Amygdala (tissue), 56 donors: ENCODE measurements at places on chromosomes 2 and 18.

GRCh38 chr2:20208476-20208859, 16.5 kb downstream of the SDC1 start:
- no peak for DNase-seq

DNA sequence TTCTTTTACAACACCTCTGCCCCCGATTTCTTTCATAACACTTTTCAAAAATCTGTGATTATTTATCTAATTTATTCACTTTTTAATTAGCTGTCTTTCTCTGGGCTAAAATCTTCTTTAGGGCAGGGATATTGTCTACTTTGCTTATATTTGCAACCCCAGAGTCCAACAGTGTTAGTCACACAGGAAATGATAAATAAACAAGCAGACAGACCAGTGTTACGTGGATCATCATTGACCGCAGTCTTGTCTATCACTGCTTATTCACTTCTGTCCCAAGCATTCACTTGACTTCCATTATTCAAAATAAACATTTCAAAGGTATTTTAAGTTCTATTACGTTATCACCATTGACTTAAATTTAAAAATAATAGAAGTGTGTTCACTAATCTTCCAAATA, 237.6 kb upstream of the UBE2E3 start:
- no peak for DNase-seq

DNA sequence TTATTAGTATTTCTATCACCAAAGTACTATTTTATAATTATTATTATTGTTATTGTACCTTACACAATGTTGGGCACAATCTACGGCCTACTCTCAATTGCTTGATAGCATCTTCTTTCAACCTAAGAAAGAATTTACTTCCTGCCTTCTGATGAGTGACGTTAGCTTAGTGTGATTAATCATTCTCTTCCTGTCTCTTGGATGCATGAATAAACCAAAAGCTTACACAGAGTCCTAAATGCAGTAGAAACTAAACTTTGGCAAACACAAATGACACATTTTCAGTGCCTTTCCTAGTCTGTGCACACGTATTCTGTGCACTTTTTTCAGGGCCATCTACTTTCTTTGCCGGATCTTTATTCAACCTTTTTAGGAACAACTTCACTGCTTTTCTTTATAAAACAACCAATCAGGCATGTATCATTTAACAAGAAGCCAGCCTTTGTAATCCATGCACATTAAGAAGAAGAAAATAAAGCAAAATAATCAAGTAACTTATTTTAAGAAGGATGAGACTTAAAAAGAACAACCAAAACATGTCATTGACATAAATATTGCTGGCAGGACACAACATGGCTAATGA, 19.1 kb downstream of the TRAK2 start:
- no peak for DNase-seq

- DNase-seq = no peak
Measured at GRCh38 chr2:46306330-46306751, 9.1 kb downstream of the EPAS1 start.

DNA sequence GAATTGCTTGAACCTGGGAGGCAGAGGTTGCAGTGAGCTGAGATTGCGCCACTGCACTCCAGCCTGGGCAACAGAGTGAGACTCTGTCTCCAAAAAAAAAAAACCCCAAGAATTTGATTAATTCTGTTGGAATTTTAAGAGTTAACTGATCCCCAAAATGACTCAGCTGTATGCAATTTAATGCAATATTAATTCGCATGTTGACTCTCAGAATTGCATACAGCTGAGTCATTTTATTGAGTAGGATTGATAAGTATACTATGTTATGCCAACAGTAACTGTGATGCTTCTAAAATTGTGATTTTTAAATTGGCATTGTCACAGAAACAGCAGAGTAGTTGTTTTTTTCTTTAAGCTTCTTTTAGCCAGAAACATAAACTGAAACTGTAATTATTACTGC, 19.6 kb downstream of the MSH2 start:
- DNase-seq = no peak

GRCh38 chr2:63287956-63288355, 237.3 kb downstream of the OTX1 start:
- DNase-seq = no peak

DNA sequence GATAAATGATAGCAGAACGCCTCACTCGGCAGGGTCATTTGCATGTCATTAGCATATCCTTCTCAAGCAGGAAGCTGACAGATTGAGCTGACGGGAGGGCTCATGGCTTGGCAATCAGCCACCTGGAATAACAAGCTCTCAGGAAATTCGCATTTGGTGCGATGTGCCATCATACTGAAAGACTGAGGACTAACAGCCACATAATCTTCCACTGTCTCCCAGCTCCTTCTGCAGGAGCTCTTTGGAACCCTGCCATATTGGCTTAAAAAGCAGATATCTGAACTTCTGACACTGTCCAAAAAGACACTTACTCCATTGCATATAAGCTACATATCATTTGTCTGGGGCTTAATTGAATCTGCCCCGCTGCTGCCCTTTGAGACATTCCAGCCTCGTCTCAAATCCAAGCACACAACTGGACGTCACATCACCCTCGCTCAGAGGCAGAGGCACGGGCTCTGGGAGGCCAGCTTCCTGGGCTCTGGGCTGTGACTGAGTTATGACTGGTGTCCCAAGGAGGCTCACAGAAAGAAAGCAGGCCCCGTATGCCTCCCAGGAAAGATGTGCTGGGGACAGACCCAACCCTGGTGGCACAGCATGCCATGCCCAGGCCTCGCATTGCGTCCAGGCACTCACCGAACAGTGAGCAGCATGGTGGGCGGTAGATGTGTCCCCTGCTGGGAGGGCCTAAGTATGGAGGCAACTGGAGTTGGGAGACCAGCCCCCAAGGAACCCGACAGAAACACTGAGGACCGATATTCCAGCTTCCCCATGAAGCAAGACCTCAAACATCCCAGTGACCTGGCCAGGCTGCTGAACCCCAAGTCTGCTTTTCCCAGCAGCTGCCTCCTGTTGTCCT, 228.0 kb downstream of the ATAD2B start:
- DNase-seq = peak; percentile 55

- DNase-seq = no peak
Measured at GRCh38 chr2:165794536-165794928, 485 bp upstream of the GALNT3 start.

DNA sequence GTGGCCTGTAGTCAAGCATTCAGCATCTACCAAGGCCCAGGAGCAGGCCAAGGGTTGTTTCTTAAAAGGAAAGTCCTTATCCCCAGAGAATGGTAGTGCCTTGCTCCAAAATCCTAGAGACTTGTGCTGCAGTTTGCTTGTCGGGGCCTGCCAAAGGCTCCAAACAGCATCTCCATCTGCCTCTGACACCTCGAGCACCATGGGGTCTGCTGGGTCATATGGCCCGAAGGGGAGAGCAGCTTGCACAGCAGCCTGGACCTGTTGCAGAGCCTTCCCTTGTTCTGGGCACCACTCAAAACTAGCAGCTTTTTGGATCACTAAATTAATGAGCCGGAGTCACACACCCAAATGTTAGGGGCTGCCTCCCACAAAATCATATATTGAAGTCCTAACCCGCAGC, 35.7 kb downstream of the GNAL start:
- DNase-seq = no peak

- peak; percentile 48 for DNase-seq
Measured at GRCh38 chr2:29923110-29923721, 1.8 kb upstream of the ALK start.

GRCh38 chr2:223576873-223577272, 25.3 kb downstream of the SCG2 start:
- no peak for DNase-seq

- DNase-seq = no peak
Measured at GRCh38 chr2:18949871-18950270, 360.5 kb upstream of the NT5C1B start.

GRCh38 chr2:66530651-66531050, 95.7 kb downstream of the MEIS1 start:
- DNase-seq = no peak

DNA sequence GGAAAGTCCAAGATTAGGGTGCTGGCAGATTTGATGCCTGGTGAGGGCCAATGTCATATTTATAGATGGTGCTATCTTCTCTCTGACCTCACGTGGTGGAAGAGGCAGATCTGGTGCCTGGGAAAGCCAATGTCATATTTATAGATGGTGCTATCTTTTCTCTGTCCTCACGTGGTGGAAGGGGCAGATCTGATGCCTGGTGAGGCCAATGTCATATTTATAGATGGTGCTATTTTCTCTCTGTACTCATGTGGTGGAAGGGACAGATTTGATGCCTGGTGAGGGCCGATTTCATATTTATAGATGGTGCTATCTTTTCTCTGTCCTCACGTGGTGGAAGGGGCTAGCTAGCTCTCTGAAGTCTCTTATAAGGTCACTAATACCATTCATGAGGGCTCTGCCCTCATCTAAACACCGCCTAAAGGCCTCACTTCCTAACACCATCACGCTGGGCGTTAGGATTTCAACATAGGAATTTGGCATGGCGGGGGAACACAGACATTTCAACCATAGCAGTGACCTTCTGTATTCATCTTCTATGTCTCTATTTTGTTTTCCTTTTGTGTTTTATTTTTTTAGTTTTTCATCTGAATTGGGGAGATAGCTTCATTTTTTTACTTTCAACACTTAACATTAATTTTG, 278.4 kb downstream of the SPAG16 start:
- DNase-seq = no peak

DNA sequence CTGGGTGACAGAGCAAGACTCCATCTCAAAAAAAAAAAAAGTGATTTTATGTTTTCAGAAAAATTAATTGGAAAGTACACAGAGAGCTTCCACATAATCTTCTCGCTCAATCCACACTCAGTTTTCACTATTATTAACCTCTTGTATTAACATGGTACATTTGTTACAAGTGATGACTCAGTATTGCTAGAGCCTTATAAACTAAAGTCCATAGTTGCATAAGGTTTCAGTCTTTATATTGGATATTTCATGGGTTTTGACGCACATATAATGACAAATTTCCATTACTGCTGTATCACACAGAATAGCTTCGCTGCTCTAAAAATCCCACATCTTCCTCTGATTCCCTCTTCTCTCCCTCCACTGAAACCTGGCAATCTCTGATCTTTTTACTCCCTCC, 603.5 kb downstream of the XIRP2 start:
- no peak for DNase-seq

DNA sequence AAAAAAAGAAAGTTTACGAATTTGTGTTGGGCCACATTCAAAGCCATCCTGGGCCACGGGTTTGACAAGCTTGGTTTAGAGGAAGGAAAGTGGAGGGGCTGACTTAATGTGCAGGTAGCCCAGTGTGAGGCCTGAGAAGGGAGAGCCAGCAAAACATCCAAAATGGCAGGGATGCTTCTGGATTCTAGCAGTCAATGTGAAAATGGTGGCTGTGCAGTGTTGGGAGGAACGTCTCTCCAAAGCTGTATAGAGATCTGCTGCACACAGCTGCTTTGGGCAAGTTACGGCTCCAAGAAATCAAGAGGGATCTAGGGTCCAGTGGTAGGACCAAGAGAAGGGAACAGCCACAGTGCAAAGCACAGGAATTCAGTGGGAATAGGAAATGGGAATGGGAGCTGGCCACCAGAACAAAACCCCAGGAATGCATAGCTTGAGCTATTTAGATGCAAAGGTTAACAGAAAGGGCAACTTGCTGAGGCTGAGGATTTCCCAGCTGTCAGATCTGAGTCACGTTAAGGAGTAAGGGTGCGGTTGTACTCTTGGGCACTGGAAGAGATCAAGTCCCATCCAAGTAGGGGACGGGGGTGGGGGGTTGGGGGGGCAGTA, 70.6 kb downstream of the B3GNT2 start:
- no peak for DNase-seq

DNA sequence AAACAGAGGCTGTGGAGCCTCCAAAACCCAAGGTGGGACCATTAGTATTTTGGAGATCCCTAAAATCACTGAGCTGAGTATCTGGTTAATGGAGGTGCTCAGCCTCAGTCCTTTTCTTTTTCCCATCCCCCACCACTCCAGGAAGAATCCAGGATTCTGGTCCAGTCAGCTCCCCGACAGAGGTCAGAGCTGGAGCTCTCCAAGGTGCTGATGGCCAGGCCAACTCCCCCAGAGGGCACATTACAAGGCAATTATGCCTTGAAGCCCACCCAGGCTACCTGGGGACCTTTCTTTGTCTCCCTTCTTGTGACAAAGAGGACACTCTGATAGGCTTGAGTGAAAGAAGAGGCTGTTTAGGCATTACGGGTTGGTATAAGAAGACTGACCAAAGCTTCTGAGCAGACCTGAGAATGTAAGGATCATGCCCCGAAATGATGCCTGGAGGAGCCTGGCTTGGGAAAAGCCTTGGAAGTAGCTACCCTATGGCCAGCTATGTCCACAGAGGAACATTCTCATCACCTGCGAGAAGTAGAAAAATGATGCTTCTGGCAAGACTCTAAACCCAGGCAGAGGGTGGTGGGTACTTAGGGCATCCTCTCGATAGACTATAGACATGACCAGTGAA, 102.5 kb upstream of the LDAH start:
- DNase-seq = no peak

- no peak for DNase-seq
Measured at GRCh38 chr2:8693157-8693821, 11.4 kb downstream of the ID2 start.

- DNase-seq = no peak
Measured at GRCh38 chr18:74617486-74617885, 19.8 kb downstream of the ZNF407 start.

- no peak for DNase-seq
Measured at GRCh38 chr2:38464971-38465788, 88.1 kb upstream of the ATL2 start.

DNA sequence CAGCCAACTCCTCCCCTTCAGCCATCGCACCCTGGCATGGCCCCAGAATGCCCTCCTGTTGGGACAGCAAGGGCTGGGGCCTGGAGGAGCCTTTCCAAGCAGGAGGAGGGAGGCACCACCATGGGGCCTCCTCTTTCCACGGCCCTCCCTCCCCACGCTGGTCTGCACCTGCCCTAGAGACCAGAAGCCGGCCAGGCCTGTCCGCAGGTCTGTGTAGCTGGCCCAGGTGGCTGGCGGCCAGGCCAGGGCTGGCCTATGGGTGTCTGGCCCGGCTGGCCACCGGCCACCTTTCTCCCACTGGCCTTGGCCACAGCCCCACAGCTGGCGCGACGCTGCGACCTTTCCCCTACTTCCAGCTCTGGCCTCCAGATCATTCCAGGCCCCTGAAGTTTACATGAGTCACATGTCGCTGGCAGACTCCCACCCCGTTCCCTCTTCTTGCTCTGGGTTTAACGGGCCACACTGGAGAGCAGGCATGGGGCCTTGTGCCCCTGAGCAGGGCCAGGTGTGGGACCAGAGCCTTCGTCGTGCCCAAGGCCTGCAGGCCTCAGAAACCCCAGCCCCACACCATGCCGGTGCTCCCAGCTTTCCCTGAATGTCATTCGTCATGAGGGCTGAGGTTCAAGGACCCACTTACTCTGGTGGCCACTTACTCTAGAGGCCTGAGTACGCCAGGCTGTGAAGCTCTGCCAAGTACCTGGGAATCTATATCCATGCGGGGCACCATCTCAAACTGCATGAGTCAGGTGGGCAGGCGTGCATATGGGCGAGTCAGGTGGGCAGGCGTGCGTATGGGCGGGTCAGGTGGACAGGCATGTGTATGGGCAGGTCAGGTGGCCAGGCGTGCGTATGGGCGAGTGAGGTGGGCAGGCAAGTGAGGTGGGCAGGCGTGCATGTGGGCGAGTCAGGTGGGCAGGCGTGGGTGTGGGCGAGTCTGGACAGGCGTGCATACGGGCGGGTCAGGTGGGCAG, 33.3 kb upstream of the KLF11 start:
- DNase-seq = no peak
